ENCODE measurements at places on chromosomes 5 and 9. TPM values are rescaled to one million over a fixed set of nuclear protein-coding genes. Genes with fewer than 3 reads are reported as not detected.

RAD23B gene
- total RNA-seq: 141 TPM

UBE2B gene
- 29.1 TPM for total RNA-seq

ZNF883 gene
- 7.9 TPM for total RNA-seq

VCAN gene
- 384 TPM for total RNA-seq

FCN2 gene
- total RNA-seq: not detected

MARVELD2 gene
- total RNA-seq: 0.17 TPM

LHFPL2 gene
- total RNA-seq: 84.7 TPM

ZNF879 gene
- 4.9 TPM for total RNA-seq

N4BP3 gene
- 2.2 TPM for total RNA-seq

REEP2 gene
- 8.4 TPM for total RNA-seq

CFAP157 gene
- 0.17 TPM for total RNA-seq

PCDHGA3 gene
- 2.6 TPM for total RNA-seq

IRX2 gene
- total RNA-seq: 2.0 TPM

SHOC1 gene
- total RNA-seq: under 0.01 TPM

PIP5K1B gene
- not detected for total RNA-seq

TLE1 gene
- total RNA-seq: 29.7 TPM

TRIM41 gene
- total RNA-seq: 16.5 TPM

HSDL2 gene
- total RNA-seq: 60.7 TPM

FAT2 gene
- total RNA-seq: 0.58 TPM

ZNF483 gene
- 1.8 TPM for total RNA-seq

MYOZ3 gene
- total RNA-seq: 1.5 TPM

TMEM232 gene
- total RNA-seq: 7.6 TPM

TXNDC8 gene
- total RNA-seq: not detected

POC5 gene
- 7.3 TPM for total RNA-seq

PCDHB4 gene
- 0.17 TPM for total RNA-seq

GPRIN1 gene
- total RNA-seq: 6.3 TPM

ADRA1B gene
- not detected for total RNA-seq

PRR16 gene
- total RNA-seq: 9.3 TPM

IL12B gene
- total RNA-seq: not detected

INVS gene
- 34.2 TPM for total RNA-seq

IL17B gene
- not detected for total RNA-seq

ROPN1L gene
- 0.29 TPM for total RNA-seq

CNTLN gene
- 11.1 TPM for total RNA-seq

SLIT3 gene
- total RNA-seq: 15.9 TPM

IFNA2 gene
- not detected for total RNA-seq

DND1 gene
- total RNA-seq: 0.17 TPM

ABO gene
- not detected for total RNA-seq

EIF4EBP3 gene
- total RNA-seq: 1.5 TPM

GABRA1 gene
- not detected for total RNA-seq

ORM2 gene
- not detected for total RNA-seq

AQP7 gene
- 0.99 TPM for total RNA-seq

KIF24 gene
- total RNA-seq: 0.50 TPM

PRDM9 gene
- not detected for total RNA-seq

RCL1 gene
- 8.4 TPM for total RNA-seq

HAVCR1 gene
- 0.17 TPM for total RNA-seq

WNK2 gene
- 0.15 TPM for total RNA-seq

TAF11L5 gene
- total RNA-seq: not detected

CARTPT gene
- total RNA-seq: not detected

SELENOP gene
- total RNA-seq: 703 TPM
